ENCODE measurements at places on chromosomes 2 and 18. TPM values are rescaled to one million over a fixed set of nuclear protein-coding genes. Genes with fewer than 3 reads are reported as not detected.
A peak's percentile ranks its signal among the peaks of the same experiment; 100 is the strongest.

The TXNDC2 gene
- total RNA-seq = not detected

The PTH2R gene
- total RNA-seq = not detected

The CYP26B1 gene
- not detected for total RNA-seq

The SP140 gene
- 57.5 TPM for total RNA-seq

The IL18RAP gene
- total RNA-seq = 25.2 TPM

The CRYBA2 gene
- not detected for total RNA-seq

The GATA6 gene
- not detected for total RNA-seq

The CCDC141 gene
- total RNA-seq = 17.0 TPM

GRCh38 chr2:134936691-134937090 is 18.1 kb downstream of the CCNT2 start:
- H3K36me3 ChIP-seq = peaks cover 60% of the 10 kb centered on the region
- H3K27ac ChIP-seq = no peak overlapping the region
- no peak for DNase-seq
- H3K4me3 ChIP-seq = no peak overlapping the region
- H3K4me1 ChIP-seq = peaks cover 33% of the 10 kb centered on the region
- no peaks in the 10 kb centered on the region for H3K27me3 ChIP-seq

GRCh38 chr2:20199633-20200270 is 25.2 kb downstream of the SDC1 start:
- no peak overlapping the region for H3K4me3 ChIP-seq
- H3K36me3 ChIP-seq = no peaks in the 10 kb centered on the region
- no peaks in the 10 kb centered on the region for H3K4me1 ChIP-seq
- no peaks in the 10 kb centered on the region for H3K27me3 ChIP-seq
- H3K27ac ChIP-seq = no peak overlapping the region

DNA sequence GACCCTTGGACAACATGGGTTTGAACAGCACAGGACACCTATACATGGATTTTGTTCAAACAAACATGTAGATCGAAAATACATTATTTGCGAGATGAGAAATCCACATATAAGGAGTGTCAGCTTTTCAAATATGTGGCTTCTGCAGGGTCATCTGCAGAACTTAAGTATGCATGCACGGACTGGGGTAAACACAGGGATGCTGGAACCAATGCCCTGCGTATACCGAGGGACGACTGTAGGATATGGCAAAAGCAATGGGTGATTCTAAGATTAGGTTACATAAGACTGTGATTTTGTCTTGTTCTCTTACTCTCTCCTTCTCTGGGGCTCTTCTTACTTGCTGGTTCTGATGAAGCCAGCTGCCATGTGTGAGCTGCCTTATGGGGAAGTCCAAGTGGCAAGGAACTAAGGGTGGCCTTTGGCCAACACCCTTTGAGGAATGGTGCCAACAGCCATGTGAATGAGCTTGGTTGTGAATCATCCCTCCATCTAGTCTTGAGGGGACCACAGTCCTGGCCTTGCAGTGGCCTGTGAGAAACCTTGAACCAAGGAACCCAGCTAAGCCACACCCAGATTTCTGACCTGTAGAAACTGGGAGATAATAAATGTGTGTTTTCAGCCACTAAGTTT is 66.5 kb downstream of the EVA1A start:
- no peak for DNase-seq
- H3K36me3 ChIP-seq = no peaks in the 10 kb centered on the region
- no peak overlapping the region for H3K4me3 ChIP-seq
- H3K4me1 ChIP-seq = no peaks in the 10 kb centered on the region
- H3K27me3 ChIP-seq = peaks cover 2% of the 10 kb centered on the region
- no peak overlapping the region for H3K27ac ChIP-seq

GRCh38 chr2:192773044-192773443 is 578.3 kb upstream of the TMEFF2 start:
- H3K27me3 ChIP-seq = no peaks in the 10 kb centered on the region
- no peaks in the 10 kb centered on the region for H3K4me1 ChIP-seq
- H3K27ac ChIP-seq = no peak overlapping the region
- DNase-seq = no peak

GRCh38 chr2:54589340-54590215 is 133.5 kb downstream of the SPTBN1 start:
- H3K4me1 ChIP-seq = peaks cover 80% of the 10 kb centered on the region
- peak overlapping the region; percentile 89 for H3K27ac ChIP-seq
- peak overlapping the region; percentile 59 for H3K4me3 ChIP-seq
- H3K27me3 ChIP-seq = no peaks in the 10 kb centered on the region

DNA sequence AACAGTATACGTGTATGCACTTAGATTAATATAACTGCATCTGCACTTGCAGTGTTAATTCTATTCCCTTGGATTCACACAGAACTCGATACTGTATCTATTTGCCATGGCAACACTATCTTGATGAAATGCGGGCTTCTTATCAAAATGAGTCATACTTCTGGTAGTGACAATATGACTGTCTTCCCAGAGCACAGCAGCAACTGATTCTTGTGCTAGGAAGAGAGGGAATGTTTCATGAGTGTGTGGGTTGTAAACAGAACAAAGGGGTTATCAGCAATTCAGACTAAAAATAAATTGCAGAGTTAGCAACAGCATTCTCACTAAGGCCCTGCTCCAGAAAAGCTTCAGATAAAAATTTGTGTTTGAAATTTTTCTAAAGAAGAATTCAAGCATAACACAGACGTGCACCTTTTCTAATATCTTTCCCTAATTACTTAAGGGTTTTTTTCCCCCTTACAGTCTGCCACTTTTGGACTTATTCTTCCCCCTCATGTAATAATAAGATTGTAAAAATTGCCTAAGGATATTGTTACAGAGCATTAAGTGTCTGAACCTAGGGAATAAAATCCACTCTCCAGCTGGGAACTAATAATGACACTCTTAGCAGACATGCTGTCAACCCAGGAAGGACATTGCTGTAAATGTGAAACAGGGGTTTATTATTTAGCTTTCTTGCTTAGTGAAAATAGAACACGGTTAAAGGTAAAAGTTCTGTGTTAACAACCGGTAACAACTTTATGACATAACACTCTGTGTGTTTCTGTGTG is 99.9 kb upstream of the SLC38A11 start:
- peaks cover 2% of the 10 kb centered on the region for H3K27me3 ChIP-seq
- peaks cover 8% of the 10 kb centered on the region for H3K4me1 ChIP-seq
- no peak overlapping the region for H3K27ac ChIP-seq

DNA sequence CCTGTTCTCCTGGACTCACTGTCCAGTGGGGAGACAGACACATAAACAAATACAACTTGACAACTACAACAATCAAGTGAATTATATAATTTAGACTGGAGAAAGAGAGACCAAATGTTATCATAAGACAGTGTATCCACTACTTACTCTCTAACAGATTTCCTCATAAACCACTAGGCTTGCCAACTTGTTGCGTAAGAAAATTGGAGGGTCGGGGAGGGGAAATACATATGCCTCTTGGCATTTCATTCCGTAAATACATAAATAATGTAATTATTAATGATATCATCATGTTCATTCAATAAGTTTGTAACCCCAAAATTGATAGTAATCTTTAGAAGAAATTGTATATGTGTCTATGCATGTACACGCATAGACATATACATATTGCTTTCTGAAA is 14.9 kb downstream of the RAB6D start:
- no peaks in the 10 kb centered on the region for H3K4me1 ChIP-seq
- peaks cover 9% of the 10 kb centered on the region for H3K27me3 ChIP-seq
- no peak overlapping the region for H3K4me3 ChIP-seq
- H3K27ac ChIP-seq = no peak overlapping the region

GRCh38 chr18:44850001-44850400 is 169.3 kb downstream of the SETBP1 start:
- H3K27me3 ChIP-seq = peaks cover 9% of the 10 kb centered on the region
- H3K36me3 ChIP-seq = no peaks in the 10 kb centered on the region
- no peak overlapping the region for H3K27ac ChIP-seq

DNA sequence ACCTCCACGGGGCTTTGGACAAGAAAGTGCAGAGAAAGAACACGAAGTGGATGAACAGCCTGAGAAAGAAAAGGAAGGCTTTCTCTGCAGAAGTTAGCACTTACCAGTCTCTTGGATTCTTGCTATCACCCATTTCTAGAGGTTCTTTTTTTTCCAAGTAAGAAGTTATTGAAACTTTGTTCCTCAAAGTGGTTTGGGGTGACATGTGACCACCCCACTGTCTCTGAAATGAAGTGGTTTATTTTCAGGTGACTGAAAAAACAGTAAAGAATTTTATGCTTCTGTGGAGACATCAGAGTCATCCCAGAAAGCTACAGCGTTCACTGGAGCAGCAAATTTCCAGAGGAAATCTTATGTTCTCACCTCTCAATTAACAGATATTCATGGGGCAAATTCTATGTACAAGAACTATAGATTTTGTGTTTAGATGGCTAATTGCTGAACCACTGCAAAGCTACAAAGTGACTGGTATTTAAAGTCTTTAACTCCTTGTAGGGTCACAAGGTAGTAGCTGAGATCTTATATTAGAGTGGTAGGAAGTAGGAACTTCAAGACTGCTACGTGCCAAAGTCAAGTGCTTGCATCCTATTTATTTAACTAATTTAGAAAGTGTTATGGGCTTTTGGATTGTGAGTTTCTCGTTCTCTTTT is 267.5 kb downstream of the TGIF1 start:
- no peaks in the 10 kb centered on the region for H3K4me1 ChIP-seq
- no peak for DNase-seq
- H3K27ac ChIP-seq = no peak overlapping the region
- no peaks in the 10 kb centered on the region for H3K36me3 ChIP-seq
- H3K4me3 ChIP-seq = no peak overlapping the region

- H3K27me3 ChIP-seq = peaks cover 2% of the 10 kb centered on the region
- no peak overlapping the region for H3K4me3 ChIP-seq
- DNase-seq = no peak
- H3K27ac ChIP-seq = no peak overlapping the region
- H3K36me3 ChIP-seq = no peaks in the 10 kb centered on the region
- no peaks in the 10 kb centered on the region for H3K4me1 ChIP-seq
Measured at GRCh38 chr2:9247786-9248185, 41.2 kb downstream of the ASAP2 start.

- H3K27me3 ChIP-seq = no peaks in the 10 kb centered on the region
- H3K4me1 ChIP-seq = peaks cover 22% of the 10 kb centered on the region
- no peak for DNase-seq
Measured at GRCh38 chr2:64692401-64692800, 38.7 kb upstream of the SERTAD2 start.

DNA sequence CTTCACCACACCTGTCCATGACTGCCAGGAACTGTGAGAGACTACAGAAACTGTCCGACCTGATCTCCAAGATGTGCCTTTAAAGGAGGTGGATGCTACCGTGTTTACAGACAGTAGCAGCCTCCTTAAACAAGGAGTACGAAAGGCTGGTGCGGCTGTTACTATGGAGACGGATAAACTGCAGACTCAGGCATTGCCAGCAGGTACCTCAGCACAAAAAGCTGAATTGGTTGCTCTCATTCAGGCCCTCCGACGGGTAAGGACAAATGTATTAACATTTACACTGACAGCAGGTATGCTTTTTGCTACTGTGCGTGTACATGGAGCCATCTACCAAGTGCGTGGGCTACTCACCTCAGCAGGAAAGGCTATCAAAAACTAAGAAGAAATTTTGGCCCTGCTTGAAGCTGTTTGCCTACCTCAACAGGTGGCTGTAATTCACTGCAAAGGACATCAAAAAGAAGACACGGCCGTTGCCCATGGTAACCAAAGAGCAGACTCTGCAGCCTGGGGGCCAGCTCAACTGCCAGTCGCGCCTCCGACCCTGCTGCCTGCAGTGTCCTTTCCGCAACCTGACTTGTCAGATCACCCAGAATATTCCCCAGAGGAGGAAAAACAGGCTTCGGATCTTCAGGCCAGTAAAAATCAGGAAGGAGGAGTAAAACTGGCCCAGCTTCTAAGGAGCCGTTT is 30.9 kb downstream of the SKA1 start:
- H3K4me3 ChIP-seq = no peak overlapping the region
- H3K4me1 ChIP-seq = no peaks in the 10 kb centered on the region
- H3K36me3 ChIP-seq = no peaks in the 10 kb centered on the region

DNA sequence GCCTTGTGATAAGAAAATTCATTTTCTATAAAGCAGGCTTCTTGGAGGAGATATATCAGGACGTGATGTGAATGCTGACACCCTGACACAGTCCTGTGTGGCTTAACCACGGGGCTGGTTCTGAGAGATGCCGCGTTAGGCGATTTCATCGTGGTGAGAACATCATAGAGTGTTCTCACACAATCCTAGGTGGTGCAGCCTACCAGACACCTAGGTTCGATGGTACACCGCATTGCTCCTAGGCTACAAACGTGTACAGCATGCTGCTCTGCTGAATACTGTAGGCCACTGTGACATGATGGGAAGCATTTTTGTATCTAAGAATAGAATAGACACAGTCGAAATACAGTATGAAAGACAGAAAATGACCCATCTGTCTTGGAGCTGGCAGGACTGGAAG is 82.5 kb downstream of the TNFRSF11A start:
- H3K36me3 ChIP-seq = peaks cover 2% of the 10 kb centered on the region
- H3K4me1 ChIP-seq = peaks cover 12% of the 10 kb centered on the region
- H3K4me3 ChIP-seq = no peak overlapping the region
